Nucleus accumbens (tissue), 56 donors: ENCODE measurements at places on chromosomes 13 and 19.

DNA sequence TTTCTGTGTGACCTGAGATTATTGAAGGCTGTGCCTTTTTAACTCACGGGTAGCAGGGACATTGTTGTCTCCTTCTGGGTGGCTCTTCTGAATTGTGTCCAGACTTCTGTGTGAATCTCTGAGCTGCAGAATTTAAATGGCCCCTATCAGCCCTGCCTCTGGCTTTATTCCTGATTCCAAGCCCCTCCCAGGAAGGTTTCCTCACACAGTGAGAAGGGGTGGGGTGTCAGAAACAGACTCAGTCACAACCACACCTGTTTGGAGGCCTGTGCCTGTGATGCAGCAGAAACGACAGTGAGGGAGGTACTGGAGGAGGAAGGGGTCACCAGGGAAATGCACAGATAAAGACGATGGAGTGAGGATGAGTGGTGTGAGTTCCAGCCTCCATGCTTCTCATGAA, at the start of gene CLC:
TSS of gene CLC (minus strand) at position 139 of the 400 bp plus-strand sequence. CDS start at position 62, 77 bp downstream.
- no peak for DNase-seq

DNA sequence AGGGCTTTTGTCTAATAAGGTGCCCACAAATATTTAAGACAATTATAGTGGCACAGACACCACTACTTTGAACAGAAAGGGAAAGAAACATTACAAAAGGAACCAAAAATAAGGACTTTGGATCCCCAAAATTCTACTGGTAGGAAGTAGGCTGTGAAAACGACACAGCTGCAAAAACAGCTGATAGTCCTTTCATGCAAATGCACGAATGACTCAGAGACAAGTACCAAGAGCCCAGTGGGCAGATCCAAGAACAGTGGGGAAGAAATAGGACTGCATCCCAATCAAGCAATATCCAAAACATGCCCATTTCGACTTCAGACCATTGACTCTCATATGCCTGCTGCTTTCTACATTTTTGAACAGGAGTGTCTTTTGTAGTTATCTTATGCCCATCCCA, 269.4 kb upstream of the NBEA start:
- no peak for DNase-seq

- no peak for DNase-seq
These were observed 74.2 kb downstream of the TSHZ3 start for GRCh38 chr19:31275068-31275334.

DNA sequence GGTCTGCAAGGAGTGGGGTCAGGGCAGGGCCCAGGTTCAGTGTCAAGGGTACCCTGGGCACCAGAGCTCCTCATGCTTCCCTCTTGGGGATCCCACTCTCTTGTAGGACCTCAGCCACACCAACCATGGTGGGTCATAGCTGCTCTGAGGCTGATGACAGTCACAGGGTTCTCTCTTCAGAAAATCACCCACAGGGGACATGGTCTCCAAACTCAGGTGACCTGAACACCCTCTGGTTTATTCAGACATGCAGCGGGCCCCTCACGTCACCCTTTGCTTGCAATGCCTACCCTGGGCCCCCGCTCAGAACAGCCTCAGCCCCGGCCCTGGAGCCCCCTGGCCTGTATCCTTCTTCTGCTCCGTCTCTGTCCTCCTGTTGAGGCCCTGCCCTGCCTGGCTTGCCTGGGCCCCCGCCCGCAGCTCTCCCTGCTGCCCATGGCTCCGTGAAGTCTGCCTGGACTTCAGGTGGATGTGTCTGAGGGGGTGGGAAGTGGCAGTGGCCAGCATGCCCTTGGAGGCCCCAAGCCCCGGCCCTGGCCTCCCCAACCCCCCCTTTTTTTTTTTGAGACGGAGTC, 20.4 kb downstream of the CHERP start:
- DNase-seq = no peak

DNA sequence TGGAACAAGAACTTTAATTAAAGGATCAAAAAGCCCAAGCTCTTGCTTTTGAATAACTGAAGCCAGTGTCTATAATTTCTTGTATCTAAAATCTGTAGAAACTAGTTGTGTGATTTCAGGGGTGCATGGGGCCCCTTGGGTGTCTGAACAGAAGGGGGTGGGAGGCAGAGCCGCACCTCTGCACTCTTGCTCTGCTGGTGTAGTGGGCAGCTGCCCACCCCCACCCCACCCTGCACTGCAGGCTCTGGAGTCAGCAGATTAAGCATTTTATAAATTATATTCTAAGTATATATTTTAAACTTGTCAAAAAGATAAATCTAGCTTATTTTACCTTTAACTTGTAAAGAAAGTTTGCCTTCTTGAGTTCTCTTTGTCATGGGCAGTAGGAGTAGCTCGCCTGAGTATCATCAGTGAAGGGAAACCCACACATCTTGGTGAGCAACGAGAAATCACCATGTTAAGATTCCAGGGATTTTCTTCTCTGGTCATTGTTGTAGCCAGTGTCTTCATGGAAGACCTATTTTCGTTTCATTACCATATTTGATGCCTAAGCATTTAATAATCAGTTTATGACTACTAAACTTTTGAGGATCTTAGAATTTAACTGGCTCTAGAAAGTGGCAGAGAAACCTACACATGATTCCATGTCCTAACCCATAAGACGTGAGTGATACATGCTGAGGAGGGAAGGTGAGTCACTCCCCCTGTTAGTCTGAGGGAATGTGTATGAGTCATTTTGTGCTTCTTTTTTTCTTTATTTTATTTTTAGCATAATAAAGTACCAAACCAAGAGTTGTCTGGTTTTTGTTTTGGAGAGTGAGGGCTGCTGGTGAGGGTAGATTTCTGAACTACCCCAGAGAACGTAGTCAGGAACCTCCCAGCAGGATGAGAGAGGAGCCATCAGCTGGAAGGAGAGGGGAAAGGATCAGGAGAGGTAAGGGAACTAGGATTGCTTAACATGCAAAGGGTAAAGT, 7.7 kb downstream of the UBE2L5 start:
- DNase-seq = no peak

- no peak for DNase-seq
These were observed 4.6 kb downstream of the ANKRD10 start for GRCh38 chr13:110910013-110910890.

DNA sequence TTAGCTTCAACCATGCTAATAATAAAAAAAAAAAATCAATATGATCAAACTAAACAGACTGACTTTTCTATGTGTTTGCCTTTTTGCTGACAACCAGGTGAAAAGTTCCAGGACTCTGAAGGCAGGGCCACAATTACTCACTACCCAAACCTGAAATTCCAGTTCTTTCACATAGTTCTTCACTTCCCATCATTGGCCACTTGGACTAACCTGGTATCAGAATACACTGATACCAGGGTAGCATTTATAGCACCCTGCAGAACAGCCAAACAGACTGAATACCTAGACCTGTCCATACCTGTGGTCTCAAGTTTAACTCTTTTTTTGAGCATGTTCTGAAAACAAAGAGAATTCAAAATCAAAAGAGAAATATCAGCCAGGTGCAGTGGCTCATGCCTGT, 25.1 kb downstream of the ELF1 start:
- DNase-seq = no peak

DNA sequence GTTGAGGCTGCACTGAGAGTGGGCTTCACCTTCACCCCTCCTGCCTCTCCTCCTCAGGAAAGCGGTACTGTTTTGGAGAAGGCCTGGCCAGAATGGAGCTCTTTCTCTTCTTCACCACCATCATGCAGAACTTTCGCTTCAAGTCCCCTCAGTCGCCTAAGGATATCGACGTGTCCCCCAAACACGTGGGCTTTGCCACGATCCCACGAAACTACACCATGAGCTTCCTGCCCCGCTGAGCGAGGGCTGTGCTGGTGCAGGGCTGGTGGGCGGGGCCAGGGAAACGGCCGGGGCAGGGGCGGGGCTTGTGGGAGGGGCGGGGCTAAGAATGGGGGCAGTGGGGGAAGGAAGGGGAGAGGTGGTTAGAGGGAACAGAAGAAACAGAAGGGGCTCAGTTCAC, 7.5 kb downstream of the CYP2A13 start:
- DNase-seq = no peak

GRCh38 chr19:4660993-4661392, 9.1 kb downstream of the MYDGF start:
- DNase-seq = no peak

DNA sequence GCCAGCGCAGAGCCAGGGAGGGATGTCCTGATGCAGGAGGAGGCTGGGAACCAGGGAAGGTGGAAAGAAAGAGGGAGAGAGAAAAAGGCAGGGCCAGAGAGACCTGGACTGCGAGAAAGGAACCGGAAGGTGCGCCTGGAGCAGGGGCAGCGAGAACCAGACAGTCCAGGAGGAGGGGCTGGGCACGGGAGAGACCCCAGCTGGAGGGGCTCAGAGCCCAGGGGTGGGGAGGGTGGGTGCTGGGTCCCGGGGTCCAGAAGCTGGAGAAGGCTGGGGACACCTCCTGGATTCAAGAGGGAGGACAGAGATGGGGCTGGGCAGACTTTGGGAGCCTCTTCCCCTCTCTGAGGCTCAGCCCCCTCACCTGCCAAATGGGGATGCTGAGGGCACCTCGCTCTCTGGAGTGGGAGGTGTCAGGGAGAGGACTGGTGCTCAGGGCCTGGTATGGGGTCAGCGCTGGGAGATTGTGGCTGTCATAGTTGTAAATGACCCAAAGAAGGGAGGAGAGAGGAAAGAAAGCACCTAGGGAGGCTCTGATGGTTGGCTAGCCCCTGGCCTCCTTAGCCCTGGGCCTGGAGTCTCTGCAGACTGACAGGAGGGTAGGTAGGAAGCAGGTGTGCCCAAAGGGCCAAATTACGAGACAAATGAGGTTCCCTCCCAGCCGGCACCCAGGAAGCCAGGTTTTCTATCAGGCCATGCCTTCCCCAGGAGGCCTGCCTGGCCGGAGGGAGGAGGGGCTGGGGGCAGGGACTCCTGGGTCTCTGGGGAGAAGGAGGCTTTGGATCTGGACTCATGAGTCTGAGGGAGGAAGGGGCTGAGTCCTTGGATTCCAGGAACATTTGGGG, 1.3 kb upstream of the SPACA6 start:
- no peak for DNase-seq

- DNase-seq = peak; percentile 38
These were observed 2.8 kb downstream of the ZFP36 start for GRCh38 chr19:39409208-39410016.

DNA sequence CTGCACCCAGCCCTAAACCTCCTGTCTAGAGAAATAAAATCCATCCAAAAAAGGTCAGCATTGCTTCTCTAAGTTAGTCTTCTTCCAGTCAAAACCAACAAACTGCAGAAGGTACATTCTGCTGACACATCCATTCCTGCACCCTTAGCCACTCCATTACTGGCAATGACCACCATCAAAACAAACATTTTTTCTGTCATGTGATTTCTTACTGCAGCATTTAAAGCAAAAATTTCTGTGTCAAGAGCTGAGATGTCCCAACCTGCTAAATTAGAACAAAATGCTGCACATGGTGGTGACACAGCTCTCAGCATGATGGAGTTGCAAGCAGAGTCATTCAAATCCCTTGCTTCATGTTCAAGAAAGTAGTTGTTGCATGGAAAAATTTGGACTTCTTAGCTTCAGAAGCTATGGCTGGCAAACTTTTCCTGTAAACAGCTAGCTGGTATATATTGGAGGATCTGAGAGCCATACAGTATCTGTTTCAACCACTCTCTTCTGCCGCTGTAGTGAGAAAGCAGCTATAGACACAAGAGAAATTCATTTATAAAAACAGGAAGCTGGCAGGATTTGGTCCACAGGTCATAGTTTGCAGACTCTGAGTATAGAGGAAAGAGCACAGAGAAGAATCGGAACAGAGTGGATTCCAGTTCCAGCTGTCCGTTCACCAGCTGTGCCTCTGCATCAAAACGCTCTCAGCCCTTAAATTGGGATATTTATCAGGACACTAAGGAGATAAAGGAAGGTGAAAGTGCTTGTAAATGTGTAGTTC, 17.4 kb downstream of the RUBCNL start:
- DNase-seq = no peak

- DNase-seq = no peak
These were observed 11.0 kb downstream of the MOB3A start for GRCh38 chr19:2084993-2085720.

DNA sequence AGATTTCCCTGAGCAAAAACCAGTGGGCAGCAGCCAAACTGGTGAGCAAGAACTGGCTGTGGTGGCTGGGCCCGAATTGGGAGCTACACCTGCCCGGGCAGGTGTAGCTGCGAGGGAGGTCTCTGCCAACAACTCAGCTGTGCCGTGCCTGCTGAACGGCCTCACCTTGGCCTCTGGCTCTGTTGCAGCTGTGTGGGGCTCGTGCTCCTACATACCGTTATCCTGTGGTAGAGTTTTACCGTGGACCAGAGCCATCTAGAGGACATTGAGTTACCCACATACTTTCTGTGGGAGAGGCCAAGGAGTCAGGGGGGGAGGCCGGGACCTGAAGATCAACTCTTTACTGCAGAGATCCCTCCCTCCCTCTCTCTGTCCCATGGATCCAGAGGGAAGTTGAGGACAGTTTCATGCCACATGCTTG, 113.2 kb downstream of the TM9SF2 start:
- no peak for DNase-seq

- DNase-seq = no peak
These were observed 787 bp downstream of the ZNF580 start for GRCh38 chr19:55641426-55642152.

DNA sequence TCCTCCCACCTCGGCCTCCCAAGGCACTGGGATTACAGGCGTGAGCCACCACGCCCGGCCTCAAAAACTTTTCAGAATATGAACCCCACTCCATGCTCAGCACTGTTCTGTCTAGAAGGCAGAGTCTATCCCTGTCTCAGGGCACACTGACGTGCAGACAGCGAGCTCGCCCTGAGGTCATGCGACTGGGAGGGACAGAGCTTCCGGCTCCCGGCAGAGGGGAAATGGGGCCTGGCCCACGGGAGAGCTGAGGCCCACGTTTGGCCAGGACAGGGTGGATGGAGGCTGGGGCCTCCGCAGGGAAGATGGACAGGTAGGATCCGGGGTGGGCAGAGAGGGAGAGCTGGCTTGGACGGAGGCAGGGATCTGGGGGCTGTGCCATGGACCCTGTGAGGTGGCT, 2.8 kb upstream of the AZU1 start:
- DNase-seq = no peak

- DNase-seq = no peak
These were observed 23.4 kb upstream of the TBC1D4 start for GRCh38 chr13:75505327-75505726.

- no peak for DNase-seq
These were observed 29.3 kb upstream of the MYCBP2 start for GRCh38 chr13:77356155-77356554.

DNA sequence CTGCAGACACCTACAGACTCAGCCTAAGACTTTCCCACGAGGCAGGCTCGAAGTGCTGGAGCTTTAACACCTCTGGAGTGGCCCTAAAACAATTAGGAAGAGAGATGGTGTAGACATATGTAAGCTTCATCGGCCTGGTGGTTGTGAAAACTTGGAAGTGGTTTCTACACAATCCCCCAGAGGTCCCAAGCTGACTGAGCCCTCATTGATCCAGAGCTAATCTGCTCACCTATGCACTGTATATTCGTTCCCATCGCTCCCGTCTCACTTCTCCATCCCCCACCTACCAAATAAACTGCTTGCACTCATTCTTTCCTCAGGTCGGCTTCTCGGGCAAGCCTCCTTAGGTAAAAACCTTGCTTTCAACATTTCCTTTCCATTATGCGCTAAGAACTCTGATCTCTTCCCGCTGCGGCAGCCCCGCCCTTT, 767 bp upstream of the ZNF793 start:
- DNase-seq = no peak

GRCh38 chr13:103371271-103371670, 305.1 kb upstream of the SLC10A2 start:
- DNase-seq = no peak
